Stimulated activated CD4-positive, alpha-beta T cell treated with anti-CD3 and anti-CD28 coated beads, Interleukin-4, amount 100 ng/mL, for 4 hours (primary cell): ENCODE measurements at places on chromosomes 1 and 21.
A peak's percentile ranks its signal among the peaks of the same experiment; 100 is the strongest.

GRCh38 chr1:43522776-43523480 is 7.8 kb upstream of the PTPRF start:
- DNase-seq: no peak

GRCh38 chr1:218600968-218601367 is 255.8 kb downstream of the TGFB2 start:
- no peak for DNase-seq

GRCh38 chr1:25245809-25246599 is 1.2 kb downstream of the RSRP1 start:
- DNase-seq: no peak

DNA sequence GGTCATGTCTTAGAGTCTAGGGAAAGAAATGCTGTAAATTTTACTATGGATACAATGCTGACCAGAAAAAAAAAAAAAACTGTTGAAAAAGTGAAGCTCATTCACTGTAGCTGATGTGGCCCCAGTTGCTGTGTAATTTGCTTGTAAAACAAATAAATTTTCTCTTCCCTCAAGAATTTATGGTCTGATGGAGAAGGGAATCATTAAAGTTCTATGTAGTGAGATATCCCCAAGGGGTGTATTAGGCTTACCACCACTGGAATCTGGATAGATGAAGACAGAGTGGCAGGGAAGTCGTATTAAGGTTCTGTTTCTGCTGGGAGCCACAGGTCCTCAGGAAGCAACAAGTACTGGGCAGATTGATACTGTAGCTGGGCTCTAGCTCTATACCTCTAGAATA is 860.0 kb downstream of the LTN1 start:
- DNase-seq: no peak

- no peak for DNase-seq
Observed at GRCh38 chr1:212355230-212355969, 59.3 kb downstream of the PACC1 start.

- DNase-seq: peak; percentile 58
Observed at GRCh38 chr1:230917284-230918135, 49.2 kb upstream of the C1orf198 start.

GRCh38 chr1:201732351-201732750 is 96.6 kb upstream of the IPO9 start:
- DNase-seq: no peak
